T follicular helper cell (primary cell): ENCODE measurements at places on chromosomes 1 and 21.
A peak's percentile ranks its signal among the peaks of the same experiment; 100 is the strongest.

DNA sequence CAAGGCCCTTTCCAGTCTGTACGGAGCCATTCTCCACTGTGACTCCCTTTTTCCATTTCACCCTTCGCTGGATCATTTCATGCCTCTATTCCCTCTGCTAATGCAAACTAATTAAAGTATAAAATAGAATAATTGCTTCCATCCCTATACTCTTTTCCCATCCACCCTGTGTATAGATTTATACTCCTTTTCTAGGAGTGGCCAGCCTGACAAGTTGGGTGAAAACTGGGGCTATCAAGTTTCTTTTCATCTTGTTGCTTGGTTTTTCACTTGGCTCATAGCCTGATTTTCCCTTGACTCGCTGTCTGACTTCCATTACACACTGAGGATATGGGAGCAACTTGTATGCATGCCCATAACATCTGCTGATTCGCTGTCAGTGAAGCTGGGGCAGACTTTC lies 107.0 kb downstream of the PLXNA2 start:
- no peak for DNase-seq

DNA sequence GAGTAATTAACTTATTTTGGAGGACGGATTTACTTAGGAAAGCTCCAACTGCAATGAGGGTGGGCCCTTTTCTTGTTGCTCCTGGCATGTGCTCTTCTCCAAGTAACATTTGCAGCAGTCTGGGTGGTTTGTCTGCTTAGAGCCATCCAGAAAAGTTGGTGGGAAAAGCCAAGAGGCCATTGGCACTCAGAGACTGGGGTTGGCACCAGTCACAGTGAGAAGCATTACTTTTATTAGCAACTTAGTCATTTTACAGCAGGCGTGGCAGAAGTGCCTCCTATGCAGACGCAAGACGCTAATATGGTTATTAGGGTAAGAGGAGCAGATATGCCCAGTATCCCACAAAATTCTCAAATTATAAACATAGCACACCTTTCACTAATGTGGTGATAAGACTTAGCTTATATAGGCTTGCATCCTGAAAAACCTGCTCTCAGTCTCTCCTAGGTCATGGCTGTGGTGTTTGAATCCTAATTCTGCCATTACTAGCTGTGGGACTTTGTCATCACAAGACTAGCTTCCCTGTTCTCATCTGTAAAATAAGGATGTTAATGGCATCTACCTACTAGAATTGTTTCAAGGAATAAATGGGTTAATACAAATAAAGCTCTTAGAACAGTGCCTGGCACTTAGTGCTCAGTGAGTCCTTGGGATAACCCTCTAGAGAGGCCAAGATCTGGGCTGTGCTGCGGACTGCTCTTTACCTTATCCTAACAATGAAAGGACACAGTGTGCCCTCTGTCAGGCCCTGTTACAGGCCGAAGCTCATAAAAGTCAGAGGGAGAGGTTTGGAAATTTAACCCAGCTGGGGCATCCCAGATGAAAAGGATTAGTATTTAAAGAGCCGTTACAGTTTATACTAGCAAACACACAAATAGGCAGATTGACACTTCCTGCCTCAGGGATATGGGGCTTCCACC lies 154.6 kb downstream of the ROR1 start:
- no peak for DNase-seq

GRCh38 chr1:230084408-230085177 lies 17.6 kb downstream of the GALNT2 start:
- no peak for DNase-seq

DNA sequence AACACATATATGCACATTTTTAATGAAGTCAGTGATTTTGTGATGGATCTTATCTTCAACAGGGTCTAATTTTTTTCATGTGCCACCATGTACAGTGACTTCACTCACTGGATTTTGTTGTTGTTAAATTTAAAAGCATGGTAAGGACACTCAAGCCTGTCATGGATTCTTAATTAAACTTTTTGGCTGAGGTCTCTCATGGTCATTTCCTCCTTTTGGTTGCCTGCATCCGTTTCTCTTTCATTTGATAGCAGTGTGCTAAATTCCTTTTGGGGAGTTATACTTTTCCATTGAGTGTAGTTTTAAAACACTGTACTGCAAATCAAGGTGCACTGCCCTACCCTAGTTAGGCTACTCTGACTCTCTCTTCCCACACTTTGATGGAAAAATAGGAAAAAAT lies 13.2 kb upstream of the CRB1 start:
- DNase-seq: no peak

DNA sequence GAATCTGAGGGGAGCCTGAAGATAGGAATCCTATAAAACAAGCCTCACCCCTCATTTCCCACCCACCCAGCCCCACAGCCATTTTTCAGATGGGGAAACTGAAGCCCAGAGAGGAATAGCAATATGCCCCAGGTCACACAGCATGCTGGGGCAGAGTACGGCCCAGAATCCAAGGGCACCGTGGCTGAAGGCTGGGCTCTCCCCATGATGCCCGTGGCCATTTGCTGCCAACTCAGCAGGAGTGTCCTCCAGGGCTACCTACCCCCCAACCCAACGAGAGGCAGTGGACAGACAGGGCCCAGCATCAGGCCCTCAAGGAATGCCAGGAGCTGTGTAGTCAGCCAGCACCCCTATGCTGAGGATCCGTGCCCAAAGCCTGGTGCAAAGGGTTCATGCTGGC lies 8.5 kb downstream of the COL16A1 start:
- no peak for DNase-seq

- no peak for DNase-seq
Observed at GRCh38 chr1:29129916-29130315, 6.2 kb upstream of the TMEM200B start.

DNA sequence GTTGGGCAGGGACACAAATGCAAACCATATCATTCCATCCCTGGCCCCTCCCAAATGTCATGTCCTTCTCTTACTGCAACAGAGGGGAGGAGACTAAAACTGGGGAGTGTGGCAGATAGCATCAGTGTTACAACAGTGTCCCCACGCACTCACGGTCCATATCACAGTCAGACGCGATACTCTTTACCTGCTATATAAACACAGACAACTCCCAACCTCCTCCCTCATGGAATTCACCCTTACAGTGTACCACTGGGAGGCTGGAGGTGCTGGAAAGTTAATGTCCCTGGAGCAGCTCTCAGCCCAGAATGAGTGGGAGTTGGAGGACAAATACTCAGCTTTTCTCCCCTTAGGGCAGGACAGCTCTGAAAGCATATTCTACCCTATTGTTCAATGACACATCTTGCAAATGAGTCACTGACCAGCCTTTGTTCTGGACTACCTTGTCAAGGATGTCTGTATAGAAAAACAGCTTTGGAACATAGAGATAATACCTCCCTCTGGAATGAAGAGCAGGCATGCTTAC lies 445.9 kb downstream of the SETD4 start:
- DNase-seq: no peak

GRCh38 chr1:109478806-109479205 lies 4.9 kb upstream of the ATXN7L2 start:
- peak; percentile 23 for DNase-seq

GRCh38 chr1:155000726-155001424 lies 1.7 kb upstream of the ZBTB7B start:
- DNase-seq: peak; percentile 72

DNA sequence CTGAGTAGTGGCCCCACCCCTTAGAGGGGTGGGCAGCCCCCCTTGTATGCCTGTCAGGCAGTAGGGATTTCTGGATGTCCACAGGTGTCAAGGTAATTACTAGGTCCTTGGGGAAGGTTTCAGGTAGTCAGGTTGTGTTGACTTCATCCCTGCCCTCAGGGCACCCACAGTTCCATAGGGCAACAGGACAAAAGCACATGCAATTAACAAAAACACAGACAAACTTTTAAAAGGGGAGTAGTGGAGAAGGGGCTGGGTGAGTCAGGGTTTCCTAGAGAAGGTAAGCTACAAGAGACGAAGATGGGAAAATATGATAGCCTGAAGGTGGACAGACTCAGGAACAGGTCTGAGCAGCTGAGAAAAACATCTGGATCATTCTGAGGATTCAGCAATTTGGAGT lies 14.1 kb downstream of the KRTCAP2 start:
- DNase-seq: no peak

GRCh38 chr1:157849229-157849875 lies 7.7 kb upstream of the CD5L start:
- no peak for DNase-seq

GRCh38 chr1:217369271-217369981 lies 261.5 kb downstream of the GPATCH2 start:
- no peak for DNase-seq

- DNase-seq: no peak
Observed at GRCh38 chr1:105137543-105138457, 1388.1 kb downstream of the AMY1C start.

DNA sequence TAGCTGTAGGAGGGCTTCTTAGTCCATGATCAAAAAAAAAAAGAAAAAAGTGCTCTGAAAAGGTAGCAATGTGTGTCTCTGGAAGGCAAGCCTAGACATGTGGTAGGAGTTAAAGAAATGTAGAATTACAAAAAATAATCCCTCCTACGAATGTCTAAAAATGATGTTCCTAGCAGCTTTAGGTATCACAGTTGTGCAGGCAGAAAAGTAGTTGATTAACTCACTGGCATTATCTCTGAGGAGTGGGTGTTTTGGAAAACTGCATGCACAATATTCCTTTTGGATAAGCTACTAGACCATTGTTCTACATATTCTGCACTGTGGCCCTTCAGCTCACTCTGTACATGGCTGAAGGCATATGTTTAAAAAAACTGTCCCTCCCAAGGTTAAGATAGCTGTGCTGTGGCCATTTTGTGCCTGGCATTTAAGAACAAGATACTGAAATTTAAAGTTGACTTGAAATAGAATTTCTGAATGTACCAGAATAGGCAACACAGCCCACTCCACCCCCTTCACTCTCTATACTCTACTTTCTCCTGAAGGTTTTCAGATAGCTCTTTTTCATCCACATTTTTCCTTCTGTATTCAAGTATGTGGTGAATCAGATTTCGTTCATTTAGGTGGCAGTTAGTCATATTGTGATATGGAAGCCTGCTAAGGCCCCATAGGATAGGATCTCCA lies 463.9 kb upstream of the LRRC7 start:
- no peak for DNase-seq

DNA sequence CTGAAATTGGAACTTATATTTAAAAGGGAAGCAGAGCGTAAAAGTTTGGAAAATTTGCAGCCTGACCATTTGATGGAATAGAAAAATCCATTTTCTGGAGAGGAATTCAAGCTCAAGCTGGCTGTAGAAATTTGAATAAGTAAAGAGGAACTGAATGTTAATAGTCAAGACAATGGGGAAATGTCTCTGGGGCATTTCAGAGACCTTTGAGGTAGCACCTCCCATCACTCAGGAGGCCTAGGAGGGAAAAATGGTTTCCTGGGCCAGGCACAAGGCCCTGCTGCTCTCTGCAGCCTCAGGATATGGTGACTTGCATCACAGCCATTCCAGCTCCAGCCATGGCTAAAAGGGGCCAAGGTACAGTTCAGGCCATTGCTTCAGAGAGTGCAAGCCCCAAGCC lies 17.6 kb upstream of the TSHB start:
- DNase-seq: no peak

- no peak for DNase-seq
Observed at GRCh38 chr1:156160000-156160742, 6.8 kb downstream of the SEMA4A start.

- DNase-seq: no peak
Observed at GRCh38 chr1:200130552-200130951, 103.0 kb downstream of the NR5A2 start.

DNA sequence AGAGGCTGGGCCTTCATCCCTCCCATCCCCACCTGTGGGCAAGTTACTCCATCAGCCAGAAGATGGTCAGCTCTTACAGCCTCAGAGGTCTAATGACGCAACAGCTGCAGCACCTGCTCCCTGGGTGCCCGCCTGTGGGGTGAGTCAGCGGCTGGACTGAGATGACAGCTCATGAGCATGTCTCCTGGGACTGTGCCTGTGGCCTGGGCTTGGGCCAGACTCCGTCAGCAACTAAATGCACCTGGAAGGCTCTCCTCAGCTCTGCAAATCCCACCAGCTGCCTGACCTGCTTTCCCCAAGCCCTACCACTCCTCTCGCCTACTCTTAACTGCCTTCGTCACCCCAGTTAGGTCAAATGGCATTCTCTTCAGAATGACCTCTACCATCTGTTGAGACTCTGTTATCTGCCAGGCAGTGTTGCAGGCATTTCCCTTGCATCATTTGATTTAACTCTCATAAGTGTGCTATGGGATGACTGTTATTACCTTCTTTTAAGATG lies 47.7 kb downstream of the ETS2 start:
- no peak for DNase-seq

- DNase-seq: no peak
Observed at GRCh38 chr1:228721407-228721806, 13.9 kb upstream of the RHOU start.

DNA sequence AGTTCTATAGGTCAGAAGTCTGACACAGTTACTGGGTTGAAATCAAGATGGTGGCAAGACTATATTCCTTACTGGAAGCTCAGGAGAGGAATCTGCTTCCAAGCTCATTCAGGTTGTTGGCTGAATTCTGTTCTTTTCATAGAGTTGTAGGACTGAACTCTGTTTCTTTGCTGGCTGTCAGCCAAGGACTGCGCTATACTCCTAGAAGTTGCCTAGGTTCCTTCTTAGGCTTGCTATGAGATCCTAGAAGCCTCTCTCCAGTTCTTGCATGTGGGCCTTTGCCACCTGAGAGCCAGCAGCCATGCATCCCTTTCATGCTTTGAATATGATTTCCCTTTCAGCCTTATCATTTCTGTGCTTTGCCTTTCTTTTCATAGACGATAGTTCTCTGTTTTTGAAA lies 176.4 kb downstream of the RPS6KC1 start:
- no peak for DNase-seq

- no peak for DNase-seq
Observed at GRCh38 chr1:210910020-210910575, 223.8 kb downstream of the KCNH1 start.

DNA sequence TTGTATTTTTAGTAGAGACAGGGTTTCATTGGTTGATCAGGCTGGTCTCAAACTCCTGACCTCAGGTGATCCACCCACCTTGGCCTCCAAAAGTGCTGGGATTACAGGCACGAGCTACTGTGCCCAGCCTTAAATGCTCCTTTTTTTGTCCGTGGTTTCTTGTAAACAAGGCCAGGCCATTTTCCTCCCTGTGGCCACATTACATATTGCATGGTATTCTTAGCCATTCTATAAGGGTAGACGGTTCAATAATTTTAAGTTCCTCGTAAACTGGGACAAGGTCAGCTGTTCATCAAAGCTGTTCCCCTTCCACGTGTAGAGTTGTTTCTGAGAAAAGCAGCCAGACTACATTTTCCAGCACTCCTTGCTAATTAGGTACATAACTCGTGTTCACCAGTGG lies 10.3 kb upstream of the LUZP1 start:
- no peak for DNase-seq

DNA sequence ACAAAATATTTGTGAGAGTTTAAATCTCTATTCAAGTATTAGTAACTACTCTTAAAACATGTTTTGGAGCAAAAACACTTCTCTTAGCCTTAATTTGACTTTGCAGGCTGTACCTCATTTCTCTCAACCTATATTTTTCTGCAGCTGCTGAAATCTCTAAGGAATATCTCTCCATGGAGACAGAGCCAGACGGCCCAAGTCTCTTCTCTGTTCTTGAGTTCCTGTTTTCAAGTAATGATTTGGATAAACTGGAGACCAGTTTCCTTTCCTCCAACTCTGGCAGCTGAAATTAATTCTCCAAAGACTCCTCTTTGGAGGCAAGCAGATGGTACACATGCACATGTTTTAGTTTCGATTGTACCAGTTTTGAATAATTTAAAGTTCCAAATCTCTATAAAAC lies 659.7 kb upstream of the NEGR1 start:
- no peak for DNase-seq
